ENCODE measurements at places on chromosomes 1 and 21. TPM values are rescaled to one million over a fixed set of nuclear protein-coding genes. Genes with fewer than 3 reads are reported as not detected.

DNA sequence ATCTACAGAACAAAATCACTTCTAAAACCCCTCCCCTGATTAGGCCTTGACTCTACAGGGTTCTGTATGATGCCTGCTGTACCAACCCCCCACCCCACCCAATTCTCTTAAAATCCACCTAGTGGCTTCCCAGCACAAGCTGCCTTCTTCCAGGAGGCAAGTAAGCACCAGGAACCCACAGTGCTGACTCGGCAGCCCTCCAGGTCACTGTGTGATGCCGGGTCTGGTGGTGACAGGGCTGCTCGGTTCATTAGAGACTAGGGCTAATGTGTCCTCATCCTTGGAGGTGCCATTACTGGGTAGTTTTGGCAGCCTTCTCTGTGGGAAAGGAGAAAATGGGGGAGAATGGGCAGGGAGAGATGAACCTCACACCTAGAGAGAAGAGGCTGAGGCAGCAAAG is 363.5 kb downstream of the PTPRU start:
- H3K27ac ChIP-seq, result no peak overlapping the region
- H3K4me3 ChIP-seq, result no peak overlapping the region
- DNase-seq, result no peak
- H3K27me3 ChIP-seq, result no peaks in the 10 kb centered on the region
- H3K36me3 ChIP-seq, result no peaks in the 10 kb centered on the region

Gene KISS1
- total RNA-seq, result 3.5 TPM

Gene FCER1G
- total RNA-seq, result 2.1 TPM

Gene PCSK9
- total RNA-seq, result 1.1 TPM

Gene E2F2
- 4.2 TPM for total RNA-seq

DNA sequence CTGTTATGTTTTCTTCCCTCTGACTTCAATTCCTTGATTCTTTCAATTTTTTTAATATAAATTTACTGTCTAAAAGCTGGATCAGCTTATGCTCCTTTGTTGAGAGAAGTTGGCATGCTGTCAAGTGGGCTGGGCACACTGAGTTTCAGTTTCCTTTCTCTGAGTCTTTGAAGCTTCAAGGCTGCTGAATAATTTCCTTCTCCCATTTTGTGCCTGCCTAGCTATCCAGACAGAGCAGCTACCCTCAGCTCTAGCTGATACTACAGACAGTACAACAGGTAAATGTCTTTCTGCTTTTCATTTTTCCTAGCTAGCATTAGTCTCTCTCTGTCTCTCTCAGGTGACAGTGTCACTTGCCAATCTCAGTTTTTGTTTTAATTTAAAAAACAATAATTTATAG is at the start of gene IFI44:
Gene IFI44, plus strand, starts transcription at position 204 of the 400 bp plus-strand sequence. CDS start 365 bp downstream, outside the sequence.
- H3K4me3 ChIP-seq, result peak within 1 kb of the TSS; percentile 44
- no peak within 1 kb of the TSS for H3K27ac ChIP-seq
- no peaks in the 10 kb centered on the region for H3K36me3 ChIP-seq
- peaks cover 3% of the 10 kb centered on the region for H3K4me1 ChIP-seq
- H3K27me3 ChIP-seq, result no peaks in the 10 kb centered on the region

GRCh38 chr1:7727809-7728471 is 43.2 kb upstream of the VAMP3 start:
- H3K36me3 ChIP-seq, result no peaks in the 10 kb centered on the region
- DNase-seq, result no peak
- no peak overlapping the region for H3K27ac ChIP-seq
- no peak overlapping the region for H3K4me3 ChIP-seq
- no peaks in the 10 kb centered on the region for H3K27me3 ChIP-seq

- no peak overlapping the region for H3K4me3 ChIP-seq
- H3K36me3 ChIP-seq, result no peaks in the 10 kb centered on the region
- H3K27me3 ChIP-seq, result no peaks in the 10 kb centered on the region
- DNase-seq, result no peak
- no peak overlapping the region for H3K27ac ChIP-seq
These were observed 712.1 kb downstream of the LTN1 start for GRCh38 chr21:28280611-28281010.

Gene CFAP45
- 30.4 TPM for total RNA-seq

Gene HES3
- total RNA-seq, result not detected

- H3K27me3 ChIP-seq, result no peaks in the 10 kb centered on the region
- no peaks in the 10 kb centered on the region for H3K4me1 ChIP-seq
- DNase-seq, result no peak
- H3K36me3 ChIP-seq, result no peaks in the 10 kb centered on the region
These were observed 58.1 kb downstream of the CACNA1E start for GRCh38 chr1:181541458-181541857.

- peak overlapping the region; percentile 30 for H3K27ac ChIP-seq
- no peaks in the 10 kb centered on the region for H3K36me3 ChIP-seq
- no peaks in the 10 kb centered on the region for H3K27me3 ChIP-seq
- H3K4me3 ChIP-seq, result no peak overlapping the region
These were observed 71.1 kb upstream of the ERRFI1 start for GRCh38 chr1:8097077-8097799.

- no peaks in the 10 kb centered on the region for H3K27me3 ChIP-seq
- H3K36me3 ChIP-seq, result no peaks in the 10 kb centered on the region
- H3K27ac ChIP-seq, result no peak overlapping the region
- no peak overlapping the region for H3K4me3 ChIP-seq
- DNase-seq, result no peak
These were observed 11.1 kb downstream of the COL18A1 start for GRCh38 chr21:45415943-45416611.

GRCh38 chr21:28899744-28900143 is 92.9 kb downstream of the LTN1 start:
- H3K4me1 ChIP-seq, result no peaks in the 10 kb centered on the region
- no peak for DNase-seq
- H3K27me3 ChIP-seq, result no peaks in the 10 kb centered on the region

Gene MXRA8
- total RNA-seq, result 60.2 TPM

DNA sequence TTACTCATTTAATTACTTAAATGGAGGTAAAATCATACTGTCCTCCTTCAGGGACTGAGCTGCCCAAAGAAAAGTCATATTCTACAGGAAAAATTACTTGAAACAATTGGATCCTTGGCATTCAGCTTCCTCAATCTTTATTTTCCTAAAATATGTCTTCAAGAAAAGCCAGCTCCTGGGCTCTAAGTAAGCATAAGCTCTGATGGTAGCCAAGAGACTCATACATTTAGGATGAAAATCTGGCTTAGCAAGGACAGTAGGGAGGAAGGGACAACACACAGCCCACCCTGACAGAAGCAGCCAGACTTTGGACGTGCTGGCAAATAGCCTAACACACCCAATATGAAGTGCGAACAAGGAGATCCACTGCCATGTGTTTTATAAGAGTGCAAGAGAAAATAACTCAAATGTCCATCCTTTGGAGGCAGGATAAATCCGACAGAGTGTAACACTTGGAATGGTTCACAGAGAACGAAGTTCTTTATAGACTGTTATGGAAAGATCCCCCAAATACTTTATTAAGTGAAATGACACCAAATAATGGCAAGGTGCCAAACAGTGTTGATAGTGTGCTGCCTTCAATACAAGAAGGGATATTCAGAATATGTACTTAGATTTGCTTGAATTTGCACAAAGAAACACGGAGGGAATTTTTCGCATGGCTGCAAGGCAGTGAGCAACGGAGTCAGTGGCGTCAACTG is 14.1 kb downstream of the CAPN8 start:
- H3K36me3 ChIP-seq, result no peaks in the 10 kb centered on the region
- no peak for DNase-seq
- H3K4me1 ChIP-seq, result peaks cover 3% of the 10 kb centered on the region

- no peak overlapping the region for H3K4me3 ChIP-seq
- no peak overlapping the region for H3K27ac ChIP-seq
- H3K36me3 ChIP-seq, result no peaks in the 10 kb centered on the region
- no peaks in the 10 kb centered on the region for H3K4me1 ChIP-seq
These were observed 472.7 kb downstream of the PLPP3 start for GRCh38 chr1:56106531-56107274.

Gene CYB5RL
- total RNA-seq, result 8.7 TPM

- no peak overlapping the region for H3K4me3 ChIP-seq
- no peaks in the 10 kb centered on the region for H3K36me3 ChIP-seq
- no peak overlapping the region for H3K27ac ChIP-seq
- DNase-seq, result no peak
- H3K27me3 ChIP-seq, result no peaks in the 10 kb centered on the region
These were observed 4.0 kb downstream of the TSACC start for GRCh38 chr1:156342166-156342955.

- no peaks in the 10 kb centered on the region for H3K27me3 ChIP-seq
- H3K4me3 ChIP-seq, result no peak overlapping the region
- no peaks in the 10 kb centered on the region for H3K4me1 ChIP-seq
- no peaks in the 10 kb centered on the region for H3K36me3 ChIP-seq
- no peak overlapping the region for H3K27ac ChIP-seq
These were observed 70.3 kb downstream of the TNFSF18 start for GRCh38 chr1:172980456-172980855.

Gene PKN2
- total RNA-seq, result 43.9 TPM

Gene CD244
- 1.4 TPM for total RNA-seq

DNA sequence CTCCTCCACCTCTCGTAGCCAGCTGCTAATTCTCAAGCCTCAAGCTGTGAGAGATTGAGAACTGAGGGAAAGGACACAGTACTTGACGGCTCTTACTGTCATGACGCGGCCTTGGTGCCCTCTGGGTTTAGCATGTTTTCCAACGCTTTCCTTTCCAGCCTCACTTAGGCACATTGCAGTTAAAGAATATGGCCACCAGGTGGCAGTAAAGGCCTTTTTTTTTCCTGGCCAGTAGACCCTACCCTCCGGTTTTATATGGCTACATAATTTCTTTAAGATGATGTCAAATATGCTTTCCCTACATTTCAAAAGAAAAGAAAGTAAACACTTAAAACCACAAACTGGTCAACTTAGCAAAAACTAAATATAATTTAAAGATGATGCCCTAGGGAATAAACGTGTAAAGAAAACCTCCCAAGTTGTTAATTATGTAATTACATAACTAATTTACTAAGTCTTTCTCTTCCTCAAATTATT is 56.8 kb upstream of the PRDX6 start:
- H3K27me3 ChIP-seq, result no peaks in the 10 kb centered on the region
- H3K4me1 ChIP-seq, result peaks cover 11% of the 10 kb centered on the region
- H3K4me3 ChIP-seq, result no peak overlapping the region
- no peaks in the 10 kb centered on the region for H3K36me3 ChIP-seq
- H3K27ac ChIP-seq, result no peak overlapping the region

DNA sequence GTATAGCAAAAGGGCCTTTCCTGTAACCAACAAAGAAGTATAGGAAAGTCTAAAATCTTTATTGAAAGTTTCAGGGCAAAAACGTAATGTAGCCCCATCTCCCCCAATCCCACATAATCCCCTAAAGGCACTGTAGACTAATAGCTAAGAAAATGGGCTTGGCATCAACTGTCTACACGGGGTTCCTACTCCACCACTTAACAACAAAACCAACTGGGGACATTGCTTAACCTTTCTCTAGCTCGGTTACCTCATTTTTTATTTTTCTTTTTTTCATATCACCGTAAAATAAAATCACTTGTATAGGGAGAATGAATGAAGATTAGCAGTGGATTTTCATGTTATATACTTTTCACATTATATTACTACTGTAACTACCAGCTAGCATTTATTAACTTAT is 12.3 kb downstream of the MACF1 start:
- no peak overlapping the region for H3K4me3 ChIP-seq
- DNase-seq, result no peak

- H3K4me3 ChIP-seq, result no peak overlapping the region
- no peaks in the 10 kb centered on the region for H3K27me3 ChIP-seq
- no peak for DNase-seq
- no peaks in the 10 kb centered on the region for H3K4me1 ChIP-seq
These were observed 18.6 kb downstream of the PIK3CD start for GRCh38 chr1:9670085-9670484.

GRCh38 chr1:172397221-172397620 is 23.3 kb upstream of the C1orf105 start:
- H3K27ac ChIP-seq, result no peak overlapping the region
- DNase-seq, result no peak
- H3K27me3 ChIP-seq, result no peaks in the 10 kb centered on the region
- no peaks in the 10 kb centered on the region for H3K36me3 ChIP-seq
- H3K4me1 ChIP-seq, result peaks cover 28% of the 10 kb centered on the region

- no peak for DNase-seq
- no peaks in the 10 kb centered on the region for H3K27me3 ChIP-seq
- H3K4me3 ChIP-seq, result no peak overlapping the region
- no peak overlapping the region for H3K27ac ChIP-seq
- no peaks in the 10 kb centered on the region for H3K4me1 ChIP-seq
These were observed 40.1 kb upstream of the KLHDC7A start for GRCh38 chr1:18440385-18441226.

- H3K27me3 ChIP-seq, result no peaks in the 10 kb centered on the region
- peaks cover 21% of the 10 kb centered on the region for H3K4me1 ChIP-seq
- no peak overlapping the region for H3K4me3 ChIP-seq
- H3K36me3 ChIP-seq, result no peaks in the 10 kb centered on the region
- no peak for DNase-seq
- H3K27ac ChIP-seq, result no peak overlapping the region
These were observed 27.2 kb upstream of the EPS8L3 start for GRCh38 chr1:109790735-109791494.

Gene TSACC
- total RNA-seq, result 748 TPM

Gene DNAH14
- 37.3 TPM for total RNA-seq

DNA sequence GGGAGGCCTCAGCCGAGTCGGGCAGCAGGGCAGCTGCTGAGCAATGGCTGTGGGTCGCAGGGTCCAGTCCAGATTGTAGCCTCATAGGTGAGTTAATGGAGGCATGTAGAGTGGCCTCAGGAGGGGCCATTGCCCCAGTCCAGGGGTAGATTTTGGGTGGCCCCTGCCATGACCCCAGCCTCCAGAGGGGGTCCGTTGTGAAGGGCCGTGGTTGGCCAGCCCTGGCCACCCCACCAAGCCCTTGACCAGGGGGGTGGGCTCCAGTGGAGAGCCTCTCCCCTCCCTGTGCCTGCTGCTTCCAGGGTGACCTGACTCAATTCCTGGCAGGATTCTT is 26.1 kb downstream of the TRPM2 start:
- no peak for DNase-seq
- no peaks in the 10 kb centered on the region for H3K27me3 ChIP-seq
- no peak overlapping the region for H3K27ac ChIP-seq
- no peak overlapping the region for H3K4me3 ChIP-seq
- H3K4me1 ChIP-seq, result no peaks in the 10 kb centered on the region

Gene ST6GALNAC3
- total RNA-seq, result 0.87 TPM

DNA sequence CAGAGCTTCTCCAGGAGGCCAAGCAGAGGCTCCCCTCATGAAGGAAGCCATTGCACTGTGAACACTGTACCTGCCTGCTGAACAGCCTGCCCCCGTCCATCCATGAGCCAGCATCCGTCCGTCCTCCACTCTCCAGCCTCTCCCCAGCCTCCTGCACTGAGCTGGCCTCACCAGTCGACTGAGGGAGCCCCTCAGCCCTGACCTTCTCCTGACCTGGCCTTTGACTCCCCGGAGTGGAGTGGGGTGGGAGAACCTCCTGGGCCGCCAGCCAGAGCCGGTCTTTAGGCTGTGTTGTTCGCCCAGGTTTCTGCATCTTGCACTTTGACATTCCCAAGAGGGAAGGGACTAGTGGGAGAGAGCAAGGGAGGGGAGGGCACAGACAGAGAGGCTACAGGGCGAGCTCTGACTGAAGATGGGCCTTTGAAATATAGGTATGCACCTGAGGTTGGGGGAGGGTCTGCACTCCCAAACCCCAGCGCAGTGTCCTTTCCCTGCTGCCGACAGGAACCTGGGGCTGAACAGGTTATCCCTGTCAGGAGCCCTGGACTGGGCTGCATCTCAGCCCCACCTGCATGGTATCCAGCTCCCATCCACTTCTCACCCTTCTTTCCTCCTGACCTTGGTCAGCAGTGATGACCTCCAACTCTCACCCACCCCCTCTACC is 19.1 kb downstream of the CSF1 start:
- H3K27ac ChIP-seq, result peak overlapping the region; percentile 86
- peaks cover 41% of the 10 kb centered on the region for H3K4me1 ChIP-seq
- H3K36me3 ChIP-seq, result no peaks in the 10 kb centered on the region

Gene PLA2G2F
- total RNA-seq, result not detected

Measured in testis (tissue), 5 donors.